NCI-H1048 (cell line): ENCODE measurements at places on chromosomes 2 and 18.

GRCh38 chr2:121197369-121198091 lies 87.5 kb downstream of the TFCP2L1 start:
- DNase-seq: no peak

DNA sequence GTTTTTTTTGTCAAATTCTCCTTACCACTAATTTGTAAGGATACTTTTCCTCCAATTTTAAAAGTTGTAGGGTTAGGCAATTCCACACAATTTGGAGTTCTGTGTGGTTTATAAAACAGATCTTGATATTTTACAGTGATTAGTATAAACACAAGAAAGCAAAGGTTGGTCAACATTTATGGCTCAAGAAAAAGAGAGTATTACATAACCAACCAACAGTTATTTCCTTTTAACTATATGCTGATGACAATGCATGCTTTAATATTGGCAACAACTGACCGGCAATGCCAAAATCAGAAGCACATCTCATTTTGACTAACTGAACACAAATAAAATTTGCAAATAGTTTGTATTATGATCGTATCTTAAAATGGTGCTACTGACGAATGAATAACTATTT lies 137.2 kb downstream of the CDH2 start:
- no peak for DNase-seq

DNA sequence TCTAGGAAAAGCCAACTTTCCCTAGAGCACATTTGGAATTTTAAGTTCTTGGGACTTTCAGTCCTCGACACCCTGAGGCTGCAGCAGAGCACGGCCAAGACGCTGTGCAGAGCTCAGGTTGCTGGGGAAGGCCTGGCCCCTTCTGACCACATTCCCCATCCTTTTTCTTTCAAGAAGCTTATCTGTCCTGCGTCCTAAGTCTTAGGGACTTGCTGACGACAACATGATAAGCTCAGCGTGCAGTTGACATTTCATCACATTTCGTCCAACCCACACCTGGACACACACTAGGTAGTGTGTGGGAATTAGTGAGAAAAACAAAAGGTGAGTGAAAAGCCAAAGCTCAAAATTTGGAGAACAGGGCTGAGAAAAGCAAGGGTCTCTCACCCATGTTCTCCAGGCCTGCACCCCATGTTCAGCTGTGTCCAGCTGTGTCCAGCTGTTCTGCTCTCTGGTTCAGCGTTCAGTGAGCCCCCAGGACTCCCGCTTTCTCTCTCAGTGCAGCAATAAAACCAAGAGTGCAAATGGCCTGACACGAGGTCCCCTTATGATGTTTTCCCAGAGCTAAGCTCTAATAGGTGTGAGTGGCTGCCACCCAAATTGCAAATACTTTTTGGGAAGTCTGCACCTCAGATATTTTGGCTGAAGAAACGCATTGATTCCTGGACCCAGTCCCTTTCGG lies 101.9 kb downstream of the RGPD3 start:
- no peak for DNase-seq

GRCh38 chr2:5562426-5562825 lies 129.8 kb upstream of the SOX11 start:
- DNase-seq: peak; percentile 28

DNA sequence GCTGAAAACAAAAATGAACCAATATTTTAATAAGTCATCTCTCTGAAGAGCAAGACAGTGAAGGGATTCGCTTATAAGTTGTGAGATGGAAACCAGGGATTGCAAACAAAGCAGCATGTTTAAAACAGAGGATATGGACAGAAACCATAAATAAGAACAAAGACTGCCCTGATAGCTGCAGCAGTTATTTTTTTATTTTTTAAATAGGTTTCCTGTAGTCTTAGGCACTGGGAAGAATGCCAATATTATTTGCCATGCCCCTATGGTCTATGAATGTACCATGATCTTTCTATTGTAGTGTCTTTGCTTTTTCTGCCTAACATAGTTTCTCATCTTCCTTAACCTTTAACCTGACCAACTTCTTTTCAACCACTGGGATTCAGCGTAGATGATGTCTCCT lies 1334.0 kb upstream of the NRXN1 start:
- DNase-seq: no peak

DNA sequence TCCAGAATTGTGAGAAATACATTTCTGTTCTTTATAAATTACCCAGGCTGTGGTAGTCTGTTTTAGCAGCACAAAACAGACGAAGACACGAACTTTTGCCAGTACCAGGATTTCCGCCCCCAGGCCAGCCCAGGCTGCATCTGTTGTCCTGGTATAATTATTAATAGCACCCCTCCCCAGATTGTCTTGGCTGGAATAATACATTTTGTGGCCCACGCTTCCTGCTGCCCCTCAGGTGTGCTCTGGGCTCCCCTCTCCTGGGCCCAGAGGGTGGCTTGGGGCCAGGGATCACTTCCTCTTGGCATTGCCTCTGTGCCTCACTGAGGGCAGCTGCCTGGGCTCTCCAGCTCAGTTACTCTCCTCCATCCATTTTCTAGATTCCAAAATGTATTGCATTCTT lies 102.1 kb upstream of the HS6ST1 start:
- no peak for DNase-seq

DNA sequence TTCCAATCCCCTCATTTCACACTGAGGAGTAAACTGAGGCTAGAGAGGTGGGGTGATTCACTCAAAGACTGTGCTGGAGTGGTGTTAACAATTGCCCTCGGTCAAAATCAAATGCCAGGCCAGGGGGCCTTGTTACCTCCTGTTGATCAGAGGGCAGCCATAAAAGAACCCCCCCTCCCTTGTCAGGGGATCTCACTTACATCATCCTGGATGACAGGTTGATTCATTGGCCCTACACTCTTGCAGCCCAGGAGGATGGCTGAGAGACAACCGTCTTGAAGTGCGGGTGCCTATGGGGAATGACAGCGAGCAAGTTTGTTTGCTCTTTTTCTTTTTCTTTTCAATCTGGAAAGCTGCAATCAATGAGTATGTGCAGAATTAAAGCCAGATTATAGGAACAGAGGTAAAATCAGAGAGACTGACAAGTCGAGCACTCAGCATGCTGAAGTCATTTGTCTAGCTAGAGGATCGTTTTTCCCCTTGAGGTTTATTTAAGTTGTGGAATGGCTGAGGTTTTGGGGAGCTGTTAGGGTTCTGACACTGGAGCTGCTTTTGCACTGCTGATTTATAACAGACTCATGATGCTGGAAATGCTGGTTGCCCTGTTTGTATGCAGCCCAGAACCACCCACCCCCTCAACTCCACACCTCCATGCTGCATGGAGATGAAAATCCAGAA lies 26.4 kb upstream of the NRP2 start:
- DNase-seq: no peak
